Activated T-cell treated with anti-CD3 and anti-CD28 coated beads for 1 hour (primary cell): ENCODE measurements at places on chromosomes 11 and 22.

- DNase-seq: no peak
These were observed 113.2 kb downstream of the TMEM135 start for GRCh38 chr11:87150936-87151335.

- DNase-seq: no peak
These were observed 26.4 kb downstream of the AMOTL1 start for GRCh38 chr11:94794287-94795168.

DNA sequence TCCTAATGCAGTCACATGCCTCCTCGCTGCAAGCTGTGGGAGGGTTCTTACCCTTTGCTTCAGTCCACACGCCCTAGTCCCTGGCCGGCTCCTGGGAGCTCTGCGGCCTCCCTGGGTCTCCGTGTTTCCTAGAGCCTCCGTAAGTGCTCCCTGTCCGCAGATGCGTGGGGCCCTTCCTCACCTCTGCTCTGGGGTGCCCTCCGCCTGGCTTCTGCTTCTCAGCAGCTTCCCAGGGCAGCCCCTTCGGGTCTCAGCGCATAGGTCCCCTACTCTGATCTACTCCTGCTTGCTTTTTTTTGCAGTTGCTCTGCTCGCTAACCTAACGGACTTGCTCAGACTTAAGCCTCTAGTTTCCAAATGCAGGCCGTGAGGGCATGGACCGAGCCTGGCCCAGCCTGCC lies 22.4 kb downstream of the CAPN1 start:
- DNase-seq: no peak

GRCh38 chr11:46674463-46675287 lies 25.7 kb downstream of the ARHGAP1 start:
- DNase-seq: no peak

DNA sequence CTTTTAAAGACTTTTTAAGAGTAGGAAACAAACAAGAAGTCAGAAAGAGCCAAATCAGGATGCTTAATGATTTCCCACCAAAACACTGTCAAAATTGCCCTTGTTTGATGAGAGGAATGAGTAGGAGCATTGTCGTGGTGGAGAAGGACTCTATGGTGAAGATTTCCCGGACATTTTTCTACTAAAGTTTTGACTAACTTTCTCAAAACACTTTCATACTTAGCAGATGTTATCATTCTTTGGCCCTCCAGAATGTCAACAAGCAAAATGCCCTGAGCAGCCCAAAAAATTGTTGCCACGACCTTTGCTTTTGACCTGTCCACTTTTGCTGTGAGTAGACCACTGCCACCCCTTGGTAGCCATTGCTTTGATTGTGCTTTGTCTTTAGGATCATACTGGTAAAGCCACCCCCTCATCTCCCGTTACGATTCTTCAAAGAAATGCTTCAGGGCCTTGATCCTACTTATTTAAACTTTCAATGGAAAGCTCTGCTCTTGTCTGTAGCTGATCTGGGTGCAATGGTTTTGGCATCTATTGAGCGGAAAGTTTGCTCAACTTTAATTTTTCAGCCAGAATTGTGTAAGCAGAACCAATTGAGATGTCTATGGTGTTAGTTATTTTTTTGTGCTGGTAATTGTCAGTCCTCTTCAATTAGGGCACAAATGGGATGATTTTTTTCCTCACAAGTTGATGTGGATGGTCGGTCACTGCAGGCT lies 67.2 kb downstream of the ADM start:
- DNase-seq: no peak

- DNase-seq: no peak
These were observed 87.1 kb upstream of the CSNK2A3 start for GRCh38 chr11:11440144-11440543.

DNA sequence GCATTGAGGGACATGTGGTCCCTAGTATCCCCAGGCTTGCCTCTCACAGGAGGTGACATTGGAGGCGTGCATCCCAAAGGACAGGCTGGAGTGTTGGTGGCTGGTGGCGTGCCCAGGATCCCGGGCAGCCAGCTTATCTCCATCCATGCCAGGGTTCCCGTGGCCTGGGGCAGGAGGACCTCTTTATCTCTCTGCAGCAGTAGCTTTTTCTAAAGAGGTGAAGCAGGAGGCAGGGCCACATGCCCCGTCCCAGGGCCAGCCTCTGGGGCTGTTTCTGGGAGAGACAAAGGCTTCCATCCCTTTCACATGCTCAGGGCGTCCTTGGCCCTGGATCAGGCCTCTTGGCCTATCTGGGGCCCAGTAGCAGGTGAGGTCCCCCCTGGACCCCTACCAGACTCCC lies 19.7 kb downstream of the PARVG start:
- DNase-seq: no peak

DNA sequence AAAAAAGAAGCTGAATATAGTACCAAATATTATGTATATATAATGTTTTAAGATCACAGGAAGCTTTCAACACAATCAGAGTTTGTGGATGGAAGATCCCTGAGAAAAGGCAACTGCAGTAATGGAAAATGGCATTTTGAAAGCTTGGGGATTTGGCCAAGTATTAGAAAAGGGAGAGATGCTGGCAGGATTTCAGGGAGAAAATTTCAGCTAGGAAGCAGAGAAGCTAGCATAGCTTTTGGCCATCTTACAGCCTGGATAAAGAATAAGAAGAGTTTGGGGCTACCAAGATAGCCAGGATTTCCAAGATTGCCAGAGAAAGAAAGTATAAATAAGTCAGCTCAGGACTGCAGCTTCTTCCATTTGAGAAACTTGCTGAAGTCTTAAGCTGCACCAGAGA lies 440.8 kb upstream of the LUZP2 start:
- DNase-seq: no peak

DNA sequence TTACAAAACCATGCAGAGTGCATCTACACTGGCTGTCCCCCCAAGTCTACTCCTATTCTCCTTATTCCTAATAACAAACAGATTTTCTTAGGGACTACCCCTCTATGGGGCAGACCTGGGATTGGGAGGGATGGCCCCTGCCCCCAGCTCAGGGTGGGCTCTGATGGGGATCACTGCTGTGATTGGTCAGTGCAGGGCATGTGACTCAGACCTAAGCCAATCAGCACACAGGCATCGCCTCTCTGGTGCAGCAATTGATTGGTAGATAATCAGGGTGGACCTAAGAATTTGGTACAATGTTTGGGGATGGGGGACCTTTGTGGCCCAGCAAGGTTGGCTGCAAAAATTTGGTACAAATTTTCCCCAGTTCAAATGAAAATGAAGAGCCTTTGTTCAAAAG lies 57.2 kb upstream of the SHANK2 start:
- no peak for DNase-seq
